ENCODE measurements at places on chromosomes 7 and 10.
A peak's percentile ranks its signal among the peaks of the same experiment; 100 is the strongest.

GRCh38 chr7:139745678-139746143, 32.1 kb downstream of the HIPK2 start:
- no peak for DNase-seq

DNA sequence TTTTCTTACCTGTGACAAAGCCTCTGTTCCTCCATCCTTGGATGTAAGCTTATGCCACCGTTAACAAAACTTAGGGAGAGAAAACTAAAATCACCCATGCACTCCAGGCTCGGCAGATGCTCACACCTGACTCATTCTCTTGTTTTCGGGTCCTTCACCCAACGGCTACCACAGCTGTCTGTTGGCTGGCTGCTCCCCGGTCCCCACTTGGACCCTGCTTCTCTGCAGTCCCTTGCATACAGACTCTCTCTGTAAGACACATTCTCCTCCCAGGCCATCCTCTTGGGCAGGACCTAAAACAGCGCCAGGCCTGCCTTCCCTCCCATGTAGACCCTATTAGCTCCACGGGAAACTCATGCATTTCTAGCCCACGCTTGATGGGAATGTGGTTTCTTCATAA, 12.1 kb upstream of the INHBA start:
- DNase-seq = no peak

DNA sequence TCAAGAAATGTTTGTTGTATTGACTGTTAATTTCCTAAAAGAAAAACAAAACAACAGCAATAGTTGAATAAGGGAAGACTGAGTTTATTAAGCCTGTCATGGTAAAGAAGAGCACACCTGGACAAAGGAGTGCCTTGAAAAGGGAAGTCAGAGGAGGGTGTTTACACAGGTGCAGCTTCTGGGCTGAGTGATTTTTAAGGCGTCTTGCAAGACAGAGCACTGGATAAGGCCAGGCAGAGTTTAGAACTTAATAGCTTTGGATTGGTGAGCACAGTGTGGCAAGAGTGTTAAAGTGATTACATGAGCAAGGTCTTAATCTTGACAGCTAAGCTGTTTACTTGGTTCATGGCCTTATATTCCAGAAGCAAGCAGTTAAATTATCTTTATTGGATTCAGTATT, 423.2 kb downstream of the CNTNAP2 start:
- DNase-seq = no peak

GRCh38 chr7:29154076-29154475, 7.7 kb upstream of the CPVL start:
- no peak for DNase-seq

GRCh38 chr7:102453319-102453718, 11.3 kb downstream of the ALKBH4 start:
- no peak for DNase-seq

DNA sequence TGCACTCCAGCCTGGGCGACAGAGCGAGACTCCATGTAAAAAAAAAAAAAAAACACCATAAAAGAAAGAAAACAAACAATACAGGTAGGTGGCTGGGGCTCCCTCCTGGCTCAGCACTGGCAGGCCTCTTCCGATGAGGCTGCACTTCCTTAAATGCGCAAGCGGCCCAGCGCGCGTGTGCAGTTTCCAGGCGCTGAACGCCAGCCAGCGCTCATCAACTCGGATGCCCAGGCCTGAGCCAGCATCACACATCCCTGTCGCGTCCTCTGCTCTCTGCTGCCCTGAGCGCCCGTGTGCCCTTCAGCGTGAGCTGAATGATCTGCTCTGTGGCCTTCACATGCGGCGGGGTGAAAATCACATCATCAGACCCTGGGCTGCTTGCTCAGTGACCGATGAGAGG, 31.8 kb downstream of the NUDT1 start:
- DNase-seq = no peak

DNA sequence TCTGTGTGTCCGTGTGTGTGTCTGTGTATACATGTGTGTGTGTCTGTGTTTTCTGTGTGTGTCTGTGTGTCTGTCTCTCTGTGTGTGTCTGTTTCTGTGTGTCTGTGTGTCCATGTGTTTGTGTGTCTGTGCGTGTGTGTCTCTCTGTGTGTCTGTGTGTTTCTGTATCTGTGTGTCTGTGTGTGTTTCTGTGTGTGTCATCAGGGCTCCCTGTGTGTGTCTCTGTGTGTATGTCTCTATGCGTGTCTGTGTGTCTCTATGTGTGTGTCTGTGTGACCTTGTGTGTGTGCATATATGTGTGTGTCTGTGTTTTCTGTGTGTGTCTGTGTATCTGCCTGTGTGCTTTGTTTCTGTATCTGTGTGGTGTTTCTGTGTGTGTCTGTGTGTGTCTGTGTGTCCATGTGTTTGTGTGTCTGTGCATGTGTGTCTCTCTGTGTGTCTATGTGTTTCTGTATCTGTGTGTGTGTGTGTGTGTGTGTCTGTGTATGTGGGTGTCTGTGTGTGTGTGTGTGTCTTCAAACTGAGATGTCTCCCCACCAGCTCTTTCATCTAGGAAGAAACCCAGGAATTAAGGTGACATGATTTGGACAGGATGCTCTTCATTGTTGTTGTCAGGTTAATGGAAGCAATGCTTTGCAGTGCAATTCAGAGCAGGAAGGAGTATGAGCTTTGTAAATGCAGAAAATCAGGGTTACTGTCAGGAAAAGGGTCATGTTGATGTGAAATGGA, 20.7 kb upstream of the PPIF start:
- no peak for DNase-seq

- peak; percentile 63 for DNase-seq
Observed at GRCh38 chr7:142603870-142604448, 145.3 kb upstream of the PRSS1 start.

- no peak for DNase-seq
Observed at GRCh38 chr7:1986366-1987083, 246.2 kb downstream of the MAD1L1 start.

DNA sequence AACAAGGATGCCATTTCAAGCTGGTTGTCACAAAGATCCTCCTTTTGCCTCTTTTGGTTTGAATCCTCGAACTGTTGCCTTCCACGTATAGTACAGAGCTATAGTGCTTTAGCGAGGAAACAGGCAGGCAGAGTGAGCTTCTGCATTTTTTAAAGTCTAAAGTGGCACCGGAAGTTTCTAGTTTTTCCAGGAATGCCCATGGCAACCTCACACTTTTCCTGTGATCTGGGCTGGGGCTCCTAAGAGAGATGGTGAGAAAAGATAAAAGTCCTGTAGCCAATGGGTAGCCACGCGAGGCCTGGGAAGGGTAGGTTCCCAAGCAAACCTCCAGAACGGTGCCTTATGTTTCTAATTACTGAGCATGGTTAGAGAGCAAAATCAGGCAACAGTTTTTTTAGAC, 76.7 kb downstream of the CALD1 start:
- DNase-seq = peak; percentile 83

DNA sequence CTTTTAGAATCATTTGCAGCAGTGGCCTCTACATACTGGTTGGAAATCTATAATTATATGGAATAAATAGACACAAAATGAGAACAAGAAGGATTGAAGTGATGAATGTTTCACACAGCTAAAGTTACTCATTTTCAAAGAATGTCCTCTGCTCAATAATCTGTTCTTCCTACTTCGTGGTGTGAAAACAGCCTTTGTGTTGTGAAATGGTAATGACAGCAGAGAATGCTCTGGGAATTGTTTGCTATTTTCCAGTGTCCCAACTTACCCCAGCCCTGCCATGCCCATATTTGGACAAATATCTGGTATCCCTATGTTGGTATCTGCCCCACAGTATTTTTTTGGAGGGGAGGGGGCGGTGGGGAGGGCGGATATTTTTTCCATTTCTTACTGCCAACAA, 130.4 kb downstream of the GLI3 start:
- DNase-seq = peak; percentile 46

- DNase-seq = no peak
Observed at GRCh38 chr7:2440608-2441245, 35.5 kb downstream of the GRIFIN start.

GRCh38 chr10:110980807-110981206, 61.4 kb downstream of the SHOC2 start:
- DNase-seq = no peak

- DNase-seq = no peak
Observed at GRCh38 chr7:89776980-89777379, 377.3 kb upstream of the STEAP1 start.

- DNase-seq = no peak
Observed at GRCh38 chr10:11683529-11684320, 58.5 kb upstream of the ECHDC3 start.

- DNase-seq = peak; percentile 34
Observed at GRCh38 chr7:85196696-85197095, 9.8 kb upstream of the SEMA3D start.

DNA sequence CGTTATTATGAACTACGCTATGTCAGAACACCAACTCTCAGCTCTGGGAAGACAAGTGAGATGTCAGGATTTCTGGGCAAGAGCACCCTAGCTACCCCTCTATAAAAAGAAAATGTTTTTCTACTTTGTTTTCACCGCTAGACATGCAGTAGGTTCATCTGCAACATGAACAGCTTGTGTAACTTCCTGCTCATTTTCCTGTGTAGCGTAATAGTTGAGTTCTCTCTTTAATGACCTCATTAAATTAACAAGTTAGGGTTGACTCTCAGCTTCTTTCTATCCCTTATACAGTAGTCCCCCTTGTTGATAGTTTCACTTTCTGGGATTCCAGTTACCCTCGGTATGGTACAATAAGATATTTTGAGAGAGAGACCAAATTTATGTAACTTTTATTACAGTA, 329.4 kb upstream of the ZNF32 start:
- no peak for DNase-seq

- DNase-seq = no peak
Observed at GRCh38 chr10:28975891-28976531, 298.7 kb downstream of the BAMBI start.

- no peak for DNase-seq
Observed at GRCh38 chr10:32068569-32068968, 12.3 kb upstream of the KIF5B start.

DNA sequence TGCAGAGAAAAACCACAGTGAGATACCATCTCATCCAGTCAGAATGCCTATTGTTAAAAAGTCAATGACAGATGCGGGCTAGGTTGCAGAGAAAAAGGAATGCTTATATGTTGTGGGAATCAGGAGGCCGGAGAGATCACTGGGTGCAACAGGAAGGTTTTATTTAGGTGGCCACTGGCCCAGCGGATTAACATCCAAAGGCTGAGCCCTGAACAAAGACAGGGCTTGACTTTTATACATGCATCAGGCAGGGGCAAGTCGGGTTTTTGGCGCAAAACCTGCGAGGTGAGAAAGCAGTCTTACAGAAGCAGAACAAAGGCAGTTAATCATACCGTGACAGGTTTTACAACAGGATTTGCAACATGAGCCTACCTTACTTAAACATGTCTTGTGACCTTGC, 620 bp downstream of the ZNF117 start:
- no peak for DNase-seq

GRCh38 chr10:36385693-36386092, 739.7 kb upstream of the ANKRD30A start:
- DNase-seq = no peak

DNA sequence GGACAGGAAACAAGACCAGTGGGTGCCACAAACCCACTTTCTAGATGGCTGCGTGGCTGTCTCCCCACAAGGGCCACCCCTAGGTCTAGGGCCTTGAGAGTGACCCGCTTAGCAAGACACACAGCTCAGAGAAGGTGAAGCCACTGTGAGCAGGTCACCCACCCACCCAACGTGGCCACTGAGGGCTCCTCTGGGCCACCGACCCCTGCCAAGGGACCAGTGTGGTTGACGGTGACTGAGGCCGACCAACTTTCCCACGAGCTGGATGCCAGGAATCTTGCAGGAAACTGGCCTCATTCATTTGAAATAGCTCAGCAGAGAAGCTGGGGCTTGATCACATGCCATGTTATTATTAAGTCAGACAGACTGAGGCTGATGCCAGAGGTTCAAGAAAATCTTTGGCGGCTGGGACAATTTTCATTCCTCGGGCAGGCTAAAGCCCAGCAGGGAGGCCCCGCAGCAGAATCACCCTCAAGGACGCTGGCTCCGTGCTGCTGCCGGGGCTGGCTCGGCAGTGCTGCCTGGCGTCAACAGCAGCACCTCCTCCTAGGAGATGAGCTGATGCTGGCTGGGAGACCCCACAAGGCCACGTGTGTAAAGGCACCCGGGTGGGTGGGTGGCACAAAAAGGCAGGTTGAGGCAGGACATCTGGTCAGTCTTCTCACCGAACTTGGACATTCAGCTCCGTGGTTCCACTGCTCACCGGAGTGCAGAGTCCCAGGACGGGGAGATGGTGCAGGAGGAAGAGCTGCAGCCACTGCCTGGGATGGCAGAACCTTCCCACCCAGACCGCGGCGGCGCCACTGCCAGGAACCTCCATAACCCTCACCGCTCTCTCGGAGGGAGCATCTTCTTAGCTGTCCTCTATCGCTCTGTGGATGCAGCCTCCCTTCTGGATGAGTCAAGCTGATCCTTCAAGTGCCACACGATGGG, 57.8 kb downstream of the ZRANB1 start:
- peak; percentile 50 for DNase-seq

DNA sequence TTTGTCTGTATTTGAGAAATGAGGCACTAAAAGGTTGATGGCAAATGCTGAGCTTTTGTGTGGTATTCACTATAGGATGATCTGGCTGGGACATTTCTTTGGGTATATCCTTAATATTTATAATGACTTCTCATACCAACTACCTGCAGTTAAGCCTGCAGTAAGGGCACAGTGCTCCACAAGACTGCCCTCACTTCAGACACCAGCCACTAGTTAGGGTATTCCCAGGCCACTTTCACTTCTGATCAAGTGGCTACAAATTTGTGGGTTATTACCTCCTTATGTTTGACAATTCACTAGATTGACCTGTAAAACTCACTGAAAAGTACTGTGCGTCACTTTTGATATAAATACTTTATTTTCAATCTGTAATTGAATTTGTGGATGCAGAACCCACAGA, 20.3 kb downstream of the CCDC126 start:
- DNase-seq = no peak

- no peak for DNase-seq
Observed at GRCh38 chr10:89738551-89739209, 37.3 kb downstream of the KIF20B start.

DNA sequence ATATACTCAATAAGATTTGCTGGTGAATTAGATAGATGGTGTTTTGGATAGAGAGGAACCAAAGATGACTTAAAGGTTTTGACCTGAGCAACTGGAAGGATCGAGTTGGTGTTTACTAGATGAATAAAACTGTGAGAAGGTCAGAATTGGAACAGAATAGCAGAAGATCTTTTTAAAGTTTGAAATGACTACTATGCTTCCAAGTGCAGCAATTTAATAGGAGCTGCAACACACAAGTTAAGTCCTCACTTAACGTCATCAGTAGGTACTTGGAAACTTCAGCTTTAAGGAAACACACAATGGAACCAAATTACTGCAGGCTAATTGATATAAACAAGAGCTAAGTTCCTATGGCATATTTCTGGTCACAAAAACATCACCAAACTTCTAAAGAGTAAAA, 86.5 kb downstream of the RTKN2 start:
- no peak for DNase-seq

- DNase-seq = peak; percentile 69
Observed at GRCh38 chr10:24114556-24114955, 94.4 kb upstream of the KIAA1217 start.

- DNase-seq = no peak
Observed at GRCh38 chr10:129679207-129679606, 212.2 kb downstream of the MGMT start.
